ENCODE measurements at places on chromosomes 3 and 15.

DNA sequence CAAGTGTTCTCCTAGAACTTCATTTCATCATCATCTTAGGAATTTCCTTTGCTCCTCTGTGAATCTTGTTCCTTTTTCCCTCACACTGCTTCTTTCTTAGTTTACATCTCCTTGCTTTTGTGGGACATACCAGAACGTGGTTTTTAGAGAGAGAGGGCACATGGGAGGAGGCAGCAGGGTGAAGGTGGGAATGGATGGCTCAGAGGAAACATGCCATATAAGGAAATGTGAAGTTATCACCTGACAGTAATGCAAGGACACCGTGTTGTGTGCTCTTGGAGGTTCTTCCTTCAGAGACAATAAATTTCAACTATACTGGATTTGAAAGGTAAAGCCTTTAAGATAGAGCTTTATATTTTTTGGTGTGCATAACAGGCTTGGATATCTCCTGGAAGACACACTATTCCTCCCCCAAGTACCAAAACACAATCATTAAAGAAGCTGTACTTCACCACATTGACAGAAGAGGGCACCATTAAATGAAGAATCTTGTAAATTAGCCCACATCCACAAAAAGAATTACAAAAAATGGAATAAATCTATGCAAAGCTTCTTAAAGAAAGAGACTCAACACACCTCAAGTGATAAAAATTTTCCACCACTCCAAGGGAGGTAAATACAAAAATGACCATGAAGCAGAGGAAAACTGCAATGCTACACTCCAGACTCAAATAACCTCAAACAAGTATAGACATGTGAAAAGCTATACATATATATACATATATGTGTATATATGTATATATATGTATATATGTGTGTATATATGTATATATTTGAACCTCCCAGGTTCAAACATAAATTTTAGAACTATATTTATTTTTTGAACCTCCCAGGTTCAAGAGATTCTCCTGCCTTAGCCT is 26.1 kb downstream of the RPL39L start:
- no peak for DNase-seq

GRCh38 chr3:100810671-100811070 is 101.4 kb downstream of the TFG start:
- DNase-seq: no peak

- DNase-seq: no peak
Observed at GRCh38 chr3:11165476-11165875, 11.2 kb downstream of the HRH1 start.

DNA sequence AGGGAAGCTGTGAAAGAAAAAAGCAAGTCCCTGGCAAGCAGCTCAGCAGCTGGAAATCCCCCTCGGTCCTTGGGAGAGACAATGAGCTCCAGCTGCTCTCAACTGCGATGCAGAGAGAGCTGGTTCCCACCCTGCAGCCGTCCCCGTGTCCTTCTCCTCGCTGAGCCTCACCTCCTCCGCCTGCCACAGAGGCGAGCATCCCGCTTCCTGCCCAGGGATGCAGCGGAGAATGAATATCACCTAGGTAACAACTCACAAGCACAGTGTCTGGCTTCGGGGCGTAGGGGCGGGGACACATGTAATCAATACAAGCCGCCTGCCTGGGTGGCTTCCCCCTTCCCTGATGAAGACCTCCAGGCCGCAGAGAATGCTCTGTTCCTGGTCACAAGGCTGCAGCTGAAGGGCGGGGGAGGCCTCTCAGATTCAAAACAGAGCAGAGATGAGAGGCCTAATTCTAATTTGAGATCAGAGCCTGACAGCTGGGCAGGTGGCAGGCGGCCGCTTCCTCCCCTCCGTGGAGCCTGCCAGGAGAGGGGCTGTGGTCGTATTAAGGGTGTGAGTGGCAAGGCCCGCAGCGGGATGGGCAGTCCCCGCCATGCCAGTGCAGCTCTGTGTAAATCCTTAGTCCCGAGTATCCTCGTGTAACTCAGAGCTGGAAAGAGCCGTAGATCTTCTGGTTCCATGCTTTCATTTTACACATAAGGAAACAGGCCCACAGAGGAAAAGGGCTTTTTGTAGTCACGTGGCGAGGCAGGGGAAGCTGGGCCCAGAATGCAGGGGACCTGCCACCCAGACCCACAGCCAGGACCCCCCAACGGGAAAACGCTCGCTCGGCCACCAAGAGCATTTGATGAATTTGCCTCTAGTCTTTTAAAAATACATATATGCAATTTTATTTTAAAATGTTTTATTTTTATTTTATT is 24.3 kb downstream of the ZDHHC19 start:
- no peak for DNase-seq

DNA sequence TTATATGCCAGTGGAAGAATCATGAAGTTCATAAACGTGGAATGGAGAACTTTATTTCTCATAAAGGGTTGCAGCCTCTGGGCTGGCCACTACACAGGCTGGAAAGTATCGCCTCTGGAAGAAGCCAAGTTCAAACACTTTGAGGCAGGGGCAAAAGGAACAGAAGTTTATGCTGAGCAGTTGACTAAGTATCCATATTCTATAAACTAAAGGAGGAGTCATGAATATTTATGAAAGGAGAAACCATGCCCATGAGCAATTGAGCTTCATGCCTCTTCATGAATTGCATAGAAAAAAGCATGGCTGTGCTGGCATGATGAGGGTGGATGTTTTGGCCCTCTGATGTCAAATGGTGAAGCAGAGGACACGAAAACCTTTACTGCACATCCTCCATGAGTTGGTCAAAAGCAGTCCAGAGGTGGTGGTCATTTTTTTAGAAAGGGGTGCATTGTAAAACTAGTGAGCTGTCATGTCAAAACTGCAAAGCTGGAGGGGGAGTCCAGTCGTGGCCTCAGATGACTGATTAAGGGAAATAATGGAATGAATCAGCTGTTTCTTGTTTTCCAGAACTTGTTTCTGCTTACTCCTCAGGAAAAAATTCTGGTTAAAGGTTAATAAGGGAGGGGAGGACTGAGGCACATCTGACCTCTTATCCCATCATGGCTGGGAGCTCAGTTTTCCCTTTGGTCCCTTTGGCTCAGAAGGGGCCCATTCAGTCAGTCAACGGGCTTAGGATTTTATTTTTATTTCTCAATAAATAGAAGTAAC is 276.7 kb downstream of the CHL1 start:
- DNase-seq: no peak

DNA sequence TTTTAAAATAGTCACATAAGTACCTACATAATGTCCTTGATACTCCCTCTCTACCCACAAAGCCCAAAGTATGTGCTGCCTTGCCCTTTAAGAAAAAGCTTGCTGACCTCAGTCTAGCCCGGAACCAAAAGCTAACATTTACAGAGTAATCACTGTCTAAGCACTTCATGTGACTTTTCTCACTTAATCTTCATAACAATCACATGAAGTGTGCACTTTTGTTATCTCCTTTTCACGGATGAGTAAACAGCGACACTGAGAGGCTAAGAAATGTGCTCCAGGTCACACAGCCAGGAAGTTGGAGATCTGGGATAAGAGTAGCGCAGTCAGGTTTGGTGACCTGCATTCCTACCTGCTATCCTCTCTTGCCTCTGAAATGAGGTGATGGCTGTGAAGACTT is 194.0 kb downstream of the ITPR1 start:
- DNase-seq: no peak

- DNase-seq: no peak
Observed at GRCh38 chr15:51864408-51865056, 35.1 kb downstream of the TMOD3 start.

DNA sequence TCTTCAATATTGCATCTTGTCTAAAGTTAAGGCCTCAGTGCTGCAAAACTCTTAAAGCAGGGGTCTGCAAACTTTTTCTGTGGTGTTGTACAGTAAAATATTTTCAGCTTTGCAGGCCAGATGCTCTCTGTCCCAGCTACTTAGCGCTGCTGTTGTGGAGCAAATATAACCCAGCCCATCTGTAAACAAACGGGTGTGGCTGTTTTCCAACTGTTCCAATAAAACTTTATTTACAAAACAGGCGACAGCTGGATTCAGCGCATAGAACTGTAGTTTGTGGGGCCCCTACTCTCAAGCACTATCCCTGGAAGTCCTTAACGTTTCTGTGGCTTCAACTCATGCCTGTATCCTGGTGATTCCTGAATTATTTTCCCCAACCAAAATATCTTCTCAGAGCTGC is 365.0 kb downstream of the FOXP1 start:
- no peak for DNase-seq

- DNase-seq: no peak
Observed at GRCh38 chr3:63611382-63611781, 41.1 kb upstream of the SNTN start.

DNA sequence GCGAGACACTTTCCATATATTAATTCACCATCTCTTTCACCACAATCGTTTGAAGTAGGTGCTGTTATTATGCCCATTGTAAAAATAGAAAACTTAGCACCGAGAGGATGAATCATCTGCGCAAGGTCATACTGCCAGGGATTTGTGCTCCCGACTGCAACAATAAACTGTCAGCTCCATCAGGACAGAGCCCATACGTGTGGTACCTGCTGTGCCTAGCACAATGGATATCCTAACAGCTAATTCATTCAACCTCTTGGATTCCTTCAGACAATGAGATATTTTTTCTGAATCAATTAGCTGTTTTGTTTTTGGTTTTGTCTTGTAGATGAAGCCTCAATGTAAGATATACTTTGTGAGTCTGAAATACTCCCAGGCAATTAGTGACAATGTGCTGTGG is 32.3 kb upstream of the PROK2 start:
- DNase-seq: no peak

GRCh38 chr15:33872416-33873106 is 95.7 kb upstream of the CHRM5 start:
- DNase-seq: no peak

- DNase-seq: no peak
Observed at GRCh38 chr15:68334661-68335124, 57.1 kb downstream of the FEM1B start.

- DNase-seq: no peak
Observed at GRCh38 chr3:12345141-12345561, 56.3 kb downstream of the PPARG start.

DNA sequence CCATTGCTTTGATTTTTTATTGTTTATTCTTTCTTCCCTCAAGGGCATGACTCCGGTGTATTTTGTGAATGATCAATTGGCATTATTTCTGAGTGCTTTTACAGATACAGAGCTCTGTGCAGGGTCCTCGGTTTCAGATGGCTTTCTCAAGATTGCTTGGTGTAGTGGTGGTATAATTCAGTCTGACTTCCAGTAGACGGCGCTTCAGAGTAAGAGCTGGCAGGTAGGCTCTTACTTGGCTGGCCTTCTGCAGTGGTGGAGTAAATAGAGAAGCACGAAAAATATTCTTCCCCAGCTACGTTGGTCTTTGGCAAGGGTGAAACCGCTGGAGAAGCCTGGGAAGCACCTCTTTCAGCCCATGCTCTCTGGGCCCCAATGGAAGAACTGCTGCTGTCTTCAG is 723.0 kb upstream of the BCHE start:
- DNase-seq: no peak

DNA sequence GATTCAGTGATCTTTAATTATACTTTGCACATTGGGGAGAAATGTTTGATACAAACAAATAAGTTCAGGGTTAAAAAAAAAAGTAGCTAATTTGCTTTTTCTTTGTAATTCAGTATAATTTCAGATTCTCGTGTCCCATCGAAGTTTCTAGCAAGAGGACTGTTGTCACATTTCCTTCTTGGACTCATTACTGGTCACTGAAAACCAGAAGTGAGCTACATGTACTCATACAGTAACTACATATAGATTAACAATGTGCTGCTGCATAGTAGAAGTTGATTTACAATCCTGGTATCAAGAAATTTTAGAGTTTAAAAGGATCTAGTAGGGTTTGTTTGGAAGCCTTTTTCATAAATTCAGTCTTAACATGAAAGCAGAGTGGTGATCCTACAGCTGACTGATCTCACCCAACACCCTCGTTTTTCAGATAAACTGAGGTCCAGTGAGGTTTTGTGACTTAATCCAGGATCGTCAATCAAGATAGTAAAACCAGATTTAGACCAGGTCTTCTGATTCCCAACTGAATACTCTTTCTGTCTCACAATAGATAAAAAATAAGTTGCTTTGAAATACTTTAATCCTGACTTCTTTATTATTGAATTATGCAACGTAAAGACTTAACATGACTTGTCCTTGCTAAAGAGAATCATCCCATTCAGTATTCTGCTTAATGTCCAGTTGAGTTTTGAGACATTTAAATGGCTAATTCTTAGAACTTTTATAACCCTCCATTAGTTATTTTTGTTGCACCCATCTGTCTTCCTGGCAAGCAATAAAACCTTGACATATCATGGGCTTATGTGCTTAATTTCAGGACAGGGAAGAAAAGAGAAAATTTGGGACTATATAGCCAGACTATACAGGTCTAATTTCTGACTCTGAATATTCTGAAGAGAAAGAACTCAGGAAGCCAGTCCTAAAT is 2.8 kb downstream of the SEC62 start:
- no peak for DNase-seq

GRCh38 chr3:69420781-69421520 is 35.1 kb upstream of the FRMD4B start:
- DNase-seq: peak; percentile 86

DNA sequence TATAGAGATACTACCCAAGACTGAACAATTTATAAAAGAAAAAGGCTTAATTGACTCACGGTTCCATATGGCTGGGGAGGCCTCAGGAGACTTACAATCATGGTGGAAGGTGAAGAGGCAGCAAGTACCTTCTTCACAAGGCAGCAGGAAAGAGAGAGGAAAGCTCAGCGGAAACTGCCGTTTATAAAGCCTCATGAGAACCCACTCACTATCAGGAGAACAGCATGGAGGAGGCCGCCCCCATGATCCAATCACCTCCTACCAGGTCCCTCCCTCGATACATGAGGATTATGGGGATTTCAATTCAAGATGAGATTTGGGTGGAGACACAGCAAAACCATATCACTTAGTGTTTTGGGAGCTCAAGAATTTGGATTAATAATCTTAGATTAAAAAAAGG is 240.2 kb downstream of the UACA start:
- peak; percentile 61 for DNase-seq

GRCh38 chr3:117105686-117106085 is 396.1 kb downstream of the TUSC7 start:
- no peak for DNase-seq

DNA sequence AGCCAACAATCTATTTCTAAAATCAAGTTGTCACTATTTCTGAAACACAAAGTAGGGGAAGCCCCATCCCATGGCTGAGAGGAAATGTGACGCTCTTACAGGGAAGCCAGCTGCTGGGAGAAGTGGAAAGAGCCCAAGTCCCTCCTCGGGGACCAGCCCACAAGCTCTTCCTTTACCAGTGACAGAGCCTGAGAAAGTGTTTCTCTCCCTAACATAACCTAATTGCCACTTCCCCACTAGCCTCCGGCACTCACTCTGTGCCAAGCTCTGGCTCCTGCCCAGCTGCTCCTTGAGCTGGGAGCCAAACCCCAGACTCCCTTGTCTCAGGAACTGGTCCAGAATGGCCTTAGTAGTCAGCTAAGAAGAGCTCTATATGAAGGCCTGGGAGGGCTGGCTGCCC is 42.9 kb downstream of the TNFAIP8L3 start:
- DNase-seq: peak; percentile 87

GRCh38 chr3:39750712-39751111 is 58.7 kb upstream of the MYRIP start:
- DNase-seq: no peak

- DNase-seq: no peak
Observed at GRCh38 chr3:186432189-186432588, 70.2 kb upstream of the DGKG start.

- no peak for DNase-seq
Observed at GRCh38 chr15:74786551-74787165, 4.8 kb downstream of the CSK start.

GRCh38 chr15:71334873-71335272 is 219.6 kb downstream of the THSD4 start:
- no peak for DNase-seq
